ENCODE measurements at places on chromosomes 2 and 18. TPM values are rescaled to one million over a fixed set of nuclear protein-coding genes. Genes with fewer than 3 reads are reported as not detected.

The C2orf78 gene
- total RNA-seq, result not detected

The E2F6 gene
- 13.9 TPM for total RNA-seq

The UGT1A4 gene
- not detected for total RNA-seq

The MALL gene
- total RNA-seq, result 38.8 TPM

The PPP1R1C gene
- total RNA-seq, result 0.43 TPM

The TUBA3E gene
- not detected for total RNA-seq

The OTX1 gene
- total RNA-seq, result not detected

The GTF2A1L gene
- 7.4 TPM for total RNA-seq

The CTLA4 gene
- not detected for total RNA-seq

The TBR1 gene
- total RNA-seq, result not detected

The TTC27 gene
- 17.3 TPM for total RNA-seq

The LYG2 gene
- not detected for total RNA-seq

The MEP1B gene
- total RNA-seq, result not detected

The TMEM247 gene
- total RNA-seq, result not detected

Data from posterior vena cava (tissue), 2 donors.